Stimulated activated CD4-positive, alpha-beta T cell treated with anti-CD3 and anti-CD28 coated beads, Interleukin-15, amount 100 ng/mL, for 48 hours (primary cell): ENCODE measurements at places on chromosomes 5 and 9.

DNA sequence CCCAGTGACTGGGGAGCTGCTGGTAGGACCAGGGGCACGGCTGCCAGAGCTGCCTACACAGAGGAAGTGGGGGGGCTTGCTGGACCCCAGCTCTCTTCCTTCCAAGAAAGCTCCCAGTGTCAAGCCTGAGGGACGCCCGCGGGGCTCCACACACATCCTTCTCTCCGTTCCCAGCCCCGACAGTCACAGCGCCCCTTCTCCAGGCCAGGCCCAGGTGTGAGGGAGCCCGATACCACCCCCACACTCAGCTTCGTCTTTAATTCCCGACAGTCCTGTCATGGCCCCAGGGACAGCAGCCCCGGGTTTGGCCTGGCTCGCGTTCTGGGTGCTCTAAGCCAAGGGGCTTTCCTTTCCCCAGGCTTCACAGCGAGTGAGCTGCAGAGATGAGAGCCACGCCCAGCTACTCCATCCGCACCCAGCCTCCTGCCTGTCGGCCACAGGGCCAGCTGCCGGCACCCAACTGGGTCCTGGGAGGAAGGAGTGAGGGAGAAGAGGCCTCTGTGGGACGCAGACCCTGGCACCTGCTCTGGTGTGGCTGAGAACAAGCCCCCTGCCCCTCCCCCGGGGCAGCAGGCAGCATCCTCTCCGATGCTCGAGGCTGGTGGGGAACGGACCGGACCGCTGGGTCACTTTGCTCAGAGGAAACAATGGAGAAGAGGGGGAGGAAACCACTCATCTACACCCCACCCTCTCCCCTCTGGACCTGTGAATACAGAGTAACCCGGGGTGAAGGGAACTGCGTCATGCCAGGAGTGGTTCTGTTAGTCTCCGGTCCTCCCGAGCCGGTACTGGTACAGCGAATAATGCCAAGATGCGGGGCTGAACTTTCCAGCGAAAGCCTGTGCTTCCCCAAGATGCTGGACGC lies 53.9 kb upstream of the PHYKPL start:
- DNase-seq: no peak

DNA sequence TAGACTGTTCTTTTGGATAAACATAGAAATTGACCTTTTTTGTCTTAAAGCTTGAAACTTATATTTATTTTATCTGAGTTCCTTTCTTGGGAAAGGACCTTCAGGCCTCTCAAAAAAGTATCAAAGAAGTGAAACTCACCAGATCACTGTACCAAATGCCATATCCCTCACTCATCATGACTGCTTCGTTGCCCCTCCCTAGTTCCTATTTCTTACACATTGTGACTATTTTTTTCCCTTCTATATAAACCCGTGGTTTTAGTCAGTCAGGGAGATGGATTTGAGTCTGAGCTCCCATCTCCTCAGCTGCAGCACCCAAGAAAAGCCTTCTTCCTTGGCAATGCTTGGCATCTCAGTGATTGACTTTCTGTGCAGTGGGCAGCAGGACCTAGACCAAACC lies 129.4 kb downstream of the LPAR1 start:
- no peak for DNase-seq

DNA sequence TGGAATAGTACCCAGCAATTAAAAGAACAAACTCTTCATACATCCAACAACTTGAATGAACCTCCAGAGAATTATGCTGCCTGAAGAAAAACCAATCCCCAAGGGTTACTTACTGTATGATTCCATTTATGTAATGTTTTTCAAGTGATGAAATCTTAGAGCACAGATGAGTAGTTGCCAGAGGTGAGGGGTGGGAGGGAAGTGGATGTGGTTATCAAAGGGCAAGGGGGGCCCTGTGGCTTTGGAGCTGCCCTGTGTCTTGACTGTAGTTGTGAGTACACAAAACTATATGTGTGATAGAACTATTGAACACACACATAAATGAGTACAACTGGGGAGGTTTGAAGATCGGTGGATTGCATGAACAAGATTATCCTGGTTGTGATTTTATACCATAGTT lies 115.8 kb upstream of the SLC25A48 start:
- no peak for DNase-seq

- no peak for DNase-seq
Observed at GRCh38 chr5:39167141-39167971, 52.0 kb downstream of the FYB1 start.

DNA sequence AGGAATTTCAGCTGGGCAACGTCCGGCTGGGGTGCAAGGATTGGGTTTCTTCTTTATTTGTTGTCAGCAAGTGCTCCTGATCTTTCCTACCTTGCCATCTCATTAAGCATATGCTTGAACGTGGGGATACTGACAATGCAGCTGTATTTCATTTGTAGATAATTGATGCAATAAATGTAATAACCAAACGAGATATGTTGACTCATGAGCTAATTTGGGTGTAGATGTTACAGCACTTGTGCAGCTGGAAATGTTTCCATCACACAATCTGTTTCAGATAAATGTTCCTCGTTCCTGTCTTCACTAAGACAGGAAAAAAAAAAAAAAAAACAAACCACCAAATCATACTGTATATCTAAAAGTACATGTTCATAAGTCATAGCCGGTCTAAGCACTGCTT lies 123.8 kb downstream of the DMRT2 start:
- DNase-seq: no peak

- DNase-seq: no peak
Observed at GRCh38 chr9:97774673-97775072, 77.5 kb upstream of the XPA start.

- DNase-seq: no peak
Observed at GRCh38 chr5:124602925-124603650, 143.4 kb downstream of the ZNF608 start.
